Cerebellum (tissue), 4 donors: ENCODE measurements at places on chromosomes 12 and 14.

- DNase-seq: peak; percentile 96
Measured at GRCh38 chr12:45990468-45991283, at the start of gene SCAF11. TSS of gene SCAF11 (minus strand) at chr12:45990574. CDS start at chr12:45964167, 26,407 bp downstream.

- no peak for DNase-seq
Measured at GRCh38 chr12:9711664-9712063, 21.2 kb downstream of the CLECL1 start.

GRCh38 chr12:113271853-113272561 lies 50.7 kb downstream of the TPCN1 start:
- peak; percentile 53 for DNase-seq

DNA sequence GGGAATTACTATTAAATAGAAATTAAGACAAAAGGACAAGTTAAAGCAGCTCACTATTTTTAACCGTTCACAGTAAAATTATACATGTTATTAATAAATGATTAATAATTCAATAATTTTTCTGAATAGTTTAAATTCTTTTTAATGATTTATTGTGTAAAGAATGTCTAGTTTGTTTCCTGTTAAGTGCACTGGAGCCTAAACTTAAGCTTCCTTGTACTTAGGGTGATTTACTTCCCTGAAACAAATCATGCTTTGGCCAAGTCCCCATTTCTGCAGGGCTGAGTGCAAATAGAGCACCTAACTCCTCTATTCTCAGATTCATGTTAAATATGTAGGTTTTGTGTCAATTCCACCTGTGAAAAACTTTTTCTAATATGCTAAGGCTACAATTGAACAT lies 188.9 kb upstream of the PDZRN4 start:
- DNase-seq: no peak

- DNase-seq: no peak
Measured at GRCh38 chr12:46391630-46392029, 19.1 kb upstream of the SLC38A2 start.

GRCh38 chr12:117152793-117153775 lies 37.2 kb downstream of the FBXO21 start:
- DNase-seq: no peak

- no peak for DNase-seq
Measured at GRCh38 chr12:64534672-64535199, 75.6 kb upstream of the RASSF3 start.

DNA sequence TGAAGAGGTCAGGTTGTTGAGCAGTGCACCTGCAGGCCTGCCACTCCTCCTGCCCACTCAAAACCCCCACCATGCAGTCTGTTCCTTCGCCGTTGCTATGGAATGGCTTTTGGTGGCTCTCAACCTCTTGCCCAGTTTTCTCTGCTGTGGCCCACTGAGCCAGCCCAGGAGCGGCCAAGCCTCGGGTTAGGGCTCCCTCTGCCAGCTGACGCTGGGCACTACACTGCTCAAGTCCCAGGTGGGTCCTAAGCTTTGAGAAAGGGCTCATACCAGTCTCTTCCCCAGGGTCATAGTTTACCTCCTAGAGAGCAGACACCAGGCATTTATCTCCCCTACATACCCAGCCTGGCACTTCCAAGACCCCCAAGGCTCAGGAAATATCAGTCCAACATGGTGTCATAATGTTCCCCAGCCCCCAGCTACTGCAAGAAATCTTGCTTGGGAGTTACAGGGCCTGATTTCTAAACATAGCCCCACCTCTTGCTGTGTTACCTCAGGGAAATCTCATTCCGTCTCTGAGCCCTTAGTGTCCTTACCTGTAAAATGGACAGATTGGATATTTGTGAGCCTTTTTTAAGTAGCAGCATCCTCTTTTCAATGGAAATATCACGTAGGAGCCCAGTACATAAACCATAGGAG lies 59.4 kb downstream of the TSPAN11 start:
- DNase-seq: peak; percentile 85

GRCh38 chr12:59149995-59150642 lies 229.8 kb upstream of the LRIG3 start:
- peak; percentile 13 for DNase-seq

DNA sequence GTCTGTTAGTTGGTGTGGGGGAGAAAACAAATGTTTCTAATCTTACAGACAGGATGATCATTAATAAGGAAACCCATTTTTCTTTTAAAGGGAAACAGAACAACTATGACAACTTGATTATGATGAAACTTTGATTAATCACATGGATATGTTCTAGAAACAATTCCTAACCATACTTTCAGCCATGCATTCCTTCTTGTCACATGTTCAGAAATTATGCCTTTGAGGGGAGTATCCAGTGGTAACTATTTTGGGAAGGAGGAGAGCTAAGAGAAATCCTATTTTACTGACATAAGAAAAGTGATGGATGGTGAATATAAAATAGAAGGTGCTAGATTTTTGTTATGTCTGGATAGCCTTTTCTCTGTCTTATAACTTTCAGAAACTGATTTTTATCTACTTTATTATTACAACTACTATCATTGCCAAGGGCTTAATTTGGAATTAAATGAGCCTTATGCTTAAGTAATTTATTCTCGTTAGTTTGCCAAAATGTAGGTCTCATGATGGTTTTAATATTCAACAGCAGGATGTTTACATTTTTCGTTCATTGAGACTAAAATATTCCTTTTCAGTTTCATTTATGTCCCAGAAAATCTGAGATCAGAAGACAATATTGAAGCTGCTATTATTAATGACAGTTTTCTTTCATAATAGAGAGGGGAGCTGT lies 200.1 kb downstream of the TMTC2 start:
- no peak for DNase-seq

DNA sequence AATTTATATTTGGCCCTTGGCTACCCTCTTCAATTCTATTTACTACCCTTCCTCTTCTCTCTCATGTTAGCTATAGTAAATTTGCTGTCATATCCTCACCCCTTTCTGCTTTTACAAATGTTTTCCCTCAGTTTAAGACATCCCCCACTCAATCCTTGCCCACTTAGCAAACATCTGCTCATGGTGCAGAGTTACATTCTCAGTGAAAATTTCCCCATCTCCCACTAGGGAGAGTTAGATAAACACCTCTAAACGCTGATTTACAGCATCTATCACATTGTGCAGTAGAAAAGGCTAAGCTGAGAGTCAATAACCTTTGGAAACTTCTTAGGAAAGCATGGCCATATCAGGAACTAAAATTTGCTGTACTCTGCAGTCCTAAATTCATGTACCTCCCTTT lies 69.0 kb downstream of the DENND5B start:
- no peak for DNase-seq

GRCh38 chr14:64877846-64878245 lies 1.9 kb downstream of the SPTB start:
- DNase-seq: no peak

DNA sequence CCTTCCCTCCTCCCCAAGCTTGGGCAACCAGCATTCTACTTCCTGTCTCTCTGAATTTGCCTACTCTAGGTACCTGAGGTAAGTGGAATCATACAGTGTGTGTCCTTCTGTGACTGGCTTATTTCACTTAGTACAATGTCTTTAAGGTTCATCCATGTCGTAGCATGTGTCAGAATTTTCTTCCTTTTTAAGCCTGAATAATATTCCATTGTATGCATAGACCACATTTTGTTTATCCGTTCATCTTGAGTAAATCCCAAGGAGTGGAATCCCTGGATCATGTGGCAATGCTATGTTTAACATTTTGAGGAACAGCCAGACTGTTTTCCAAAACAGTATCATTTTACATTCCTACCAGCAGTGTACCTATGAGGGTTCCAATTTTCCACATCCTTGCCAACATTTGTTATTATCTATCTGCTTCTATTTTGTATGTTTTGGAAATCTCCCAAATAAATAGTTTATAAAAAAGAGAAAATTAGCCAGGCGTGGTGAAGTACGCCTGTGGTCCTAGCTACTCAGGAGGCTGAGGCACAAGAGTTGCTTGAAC lies 12.4 kb downstream of the HSP90AA1 start:
- DNase-seq: no peak

DNA sequence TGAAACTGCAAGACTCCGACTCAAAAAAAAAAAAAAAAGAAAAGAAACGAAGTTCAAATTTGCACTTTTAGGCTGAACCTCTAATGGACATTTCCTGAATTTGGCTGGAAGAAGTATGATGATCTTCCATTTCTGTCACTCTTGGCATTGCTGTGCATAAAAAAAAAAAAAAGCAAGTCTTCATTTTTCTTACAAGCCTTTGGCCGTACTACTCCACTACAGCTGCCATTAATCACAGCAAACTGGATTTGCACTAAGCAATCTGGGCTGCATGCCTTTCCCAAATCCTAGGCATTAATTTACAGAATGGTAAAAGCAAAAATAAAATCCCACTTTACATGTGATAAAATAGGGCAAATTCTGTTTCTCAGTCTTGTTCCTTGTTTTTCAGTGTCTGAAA lies 7.1 kb downstream of the CSRP2 start:
- no peak for DNase-seq

GRCh38 chr12:81297601-81298000 lies 219.7 kb downstream of the ACSS3 start:
- DNase-seq: no peak

DNA sequence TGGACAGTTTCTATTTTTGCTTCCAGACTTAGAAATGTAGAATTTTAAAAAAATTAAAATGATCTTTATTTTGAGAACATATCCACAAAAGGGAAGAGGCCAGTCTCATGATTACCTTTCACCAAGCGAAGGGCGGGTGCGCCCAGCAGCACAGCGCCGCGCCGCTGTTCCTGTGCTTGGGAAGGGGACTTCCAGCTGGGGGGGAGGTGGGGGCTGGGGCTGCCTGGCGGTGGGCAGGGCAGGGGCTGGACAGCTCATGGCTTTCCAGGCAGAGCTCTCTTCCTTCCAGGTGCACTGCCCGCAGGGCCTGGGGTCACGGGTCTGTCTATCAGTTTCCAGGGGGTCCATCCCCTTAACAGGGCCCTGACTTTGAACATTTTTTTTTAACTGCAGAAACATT lies 199.9 kb downstream of the TTC7B start:
- DNase-seq: no peak

DNA sequence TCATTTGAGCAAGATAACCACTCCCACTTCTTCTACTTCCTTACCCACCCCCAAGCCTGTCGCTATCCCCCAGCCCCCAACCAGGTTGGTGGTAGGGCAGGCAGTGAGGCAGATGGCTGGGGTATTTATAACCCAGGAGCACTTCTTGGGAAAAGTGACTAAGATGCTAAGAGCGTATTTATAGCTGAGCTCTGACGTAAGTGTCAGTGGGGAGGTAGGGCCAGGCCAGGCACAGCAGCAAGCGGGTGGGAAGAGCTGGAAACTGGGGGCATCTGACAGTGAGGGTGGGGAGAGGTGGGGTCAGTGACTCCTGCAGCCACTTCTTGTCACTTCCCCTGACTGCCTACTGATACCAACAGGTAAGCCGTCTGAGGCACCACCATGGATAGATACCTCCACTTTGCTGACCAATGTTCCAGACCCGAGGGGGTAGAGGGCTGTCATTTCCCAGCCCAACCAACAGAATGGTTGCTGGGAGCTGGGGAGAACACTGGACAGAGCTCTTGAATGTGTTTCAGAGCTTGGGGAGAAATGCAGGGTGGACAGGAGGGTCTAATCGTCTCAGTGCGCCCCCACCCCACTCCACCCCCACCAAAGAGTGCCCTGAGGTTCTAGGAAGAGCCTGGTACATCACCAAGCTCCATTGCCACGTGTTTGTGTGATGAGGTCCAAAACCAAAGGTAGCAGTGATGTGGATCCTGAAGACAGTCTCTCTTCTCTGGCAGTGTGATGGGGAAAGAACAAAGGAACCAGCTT lies 2.7 kb upstream of the INHBE start:
- DNase-seq: peak; percentile 60

- no peak for DNase-seq
Measured at GRCh38 chr12:53425515-53426150, 2.0 kb downstream of the AMHR2 start.

DNA sequence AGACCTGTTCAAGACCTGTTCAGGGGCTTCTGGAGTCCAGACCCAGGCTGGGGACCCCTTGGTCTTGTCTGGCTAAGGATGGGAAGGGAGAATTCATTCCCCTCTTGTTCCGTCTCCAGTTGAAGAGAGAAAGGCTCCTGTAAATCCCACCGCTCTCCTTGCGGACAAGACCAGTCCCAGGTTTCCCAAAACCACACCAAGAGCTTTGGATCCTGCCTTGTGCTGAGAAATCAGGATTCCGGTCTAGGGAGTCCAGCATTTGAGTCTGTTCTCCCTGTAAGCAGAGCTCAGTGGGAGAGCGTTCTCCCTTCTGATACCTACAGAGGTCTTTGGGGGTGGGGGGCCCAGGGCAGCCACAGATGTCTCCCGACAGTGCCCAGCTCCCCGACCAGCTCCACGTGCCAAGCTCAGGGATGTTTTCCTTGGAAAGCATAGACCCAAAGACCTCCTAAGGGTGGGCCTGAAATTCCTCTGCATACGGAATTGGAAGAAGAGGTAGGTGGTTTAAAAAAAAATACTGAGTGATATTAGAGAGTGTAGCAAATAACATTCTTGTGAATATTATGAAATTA lies 1.9 kb downstream of the HOXC13 start:
- no peak for DNase-seq

GRCh38 chr12:130401703-130402102 lies 64.0 kb downstream of the PIWIL1 start:
- DNase-seq: peak; percentile 15

GRCh38 chr12:93634416-93634815 lies 42.8 kb upstream of the CRADD start:
- no peak for DNase-seq

DNA sequence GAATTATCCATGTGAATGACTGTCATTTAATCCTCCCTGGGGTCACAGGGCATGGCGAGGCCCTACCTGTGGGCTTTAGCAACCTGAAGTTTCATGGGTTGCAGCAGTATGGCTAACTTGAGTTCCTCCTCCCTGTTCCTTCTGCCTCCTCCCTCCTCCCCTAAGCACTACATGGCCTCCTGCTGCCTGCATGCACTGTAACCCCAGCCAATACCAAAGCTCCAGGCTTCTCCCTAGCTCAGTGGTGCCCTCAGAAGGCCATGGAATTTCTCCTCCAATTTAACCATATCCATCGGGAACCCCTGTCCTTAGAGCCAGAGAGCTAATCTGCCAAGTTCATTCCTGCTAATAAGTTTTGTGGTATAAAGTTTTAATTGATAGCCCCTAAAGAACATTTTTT lies 95.1 kb downstream of the NT5DC3 start:
- no peak for DNase-seq

DNA sequence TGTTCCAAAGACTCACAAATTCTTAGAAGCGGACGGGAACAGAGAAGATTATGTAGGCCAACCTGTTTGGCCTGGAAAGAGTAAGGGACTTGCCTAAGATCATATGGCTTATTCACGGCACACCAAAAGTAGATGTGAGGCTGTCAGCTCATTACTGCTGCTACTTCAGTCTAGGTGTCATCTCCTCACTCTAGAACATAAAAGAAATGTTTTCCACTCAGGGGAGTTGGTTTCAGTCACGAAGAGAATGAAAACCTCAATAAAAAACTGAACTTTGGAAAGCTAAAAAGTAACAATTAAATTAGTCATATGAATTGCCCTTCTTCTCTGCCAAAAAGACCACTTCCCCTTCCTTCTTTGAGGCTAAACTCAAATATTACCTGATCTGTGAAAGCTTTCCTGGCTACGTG lies 658 bp upstream of the CEP128 start:
- DNase-seq: peak; percentile 4

- DNase-seq: no peak
Measured at GRCh38 chr12:14843425-14843887, at the start of gene ART4. TSS of gene ART4 (minus strand) at chr12:14843526. CDS start at chr12:14843113, 413 bp downstream.
